ENCODE measurements at places on chromosomes 7 and 10.

- DNase-seq = no peak
Measured at GRCh38 chr10:119450606-119451299, 91.8 kb downstream of the RGS10 start.

DNA sequence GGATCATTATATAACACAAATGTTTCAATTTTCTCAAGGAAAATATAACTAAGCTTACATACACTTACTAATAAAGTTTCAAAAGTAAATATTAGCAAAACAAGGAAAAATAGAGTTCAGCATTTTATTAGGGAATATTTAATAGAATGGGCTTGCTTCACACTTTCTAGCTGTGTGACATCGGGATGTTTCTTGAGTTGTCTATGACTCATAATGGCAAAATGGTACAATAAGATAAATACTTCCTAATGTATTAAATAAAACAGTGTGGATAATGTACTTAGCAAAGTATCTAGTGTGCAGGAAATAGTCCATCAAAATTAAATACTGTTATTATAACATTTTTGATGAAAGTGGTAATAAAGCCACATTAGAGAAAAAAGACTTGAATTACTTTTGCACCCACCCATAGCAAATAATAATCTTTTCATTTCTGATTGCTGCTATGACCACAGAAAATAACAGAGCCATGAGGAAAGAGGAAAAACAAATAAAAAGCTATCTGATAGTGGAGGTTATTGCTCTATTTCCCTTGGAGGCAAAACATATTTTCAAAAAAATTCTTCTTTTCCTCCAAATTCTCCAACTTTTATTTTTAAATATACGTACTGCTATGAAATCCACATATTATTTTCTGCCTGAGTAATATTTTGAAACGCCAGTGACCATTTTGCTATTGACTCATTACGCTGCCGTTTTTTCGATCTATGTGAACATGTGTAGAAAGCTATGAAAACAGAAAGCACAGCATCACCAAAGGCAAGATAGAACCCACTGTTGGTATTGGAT is 272.9 kb upstream of the KLF6 start:
- DNase-seq = no peak

DNA sequence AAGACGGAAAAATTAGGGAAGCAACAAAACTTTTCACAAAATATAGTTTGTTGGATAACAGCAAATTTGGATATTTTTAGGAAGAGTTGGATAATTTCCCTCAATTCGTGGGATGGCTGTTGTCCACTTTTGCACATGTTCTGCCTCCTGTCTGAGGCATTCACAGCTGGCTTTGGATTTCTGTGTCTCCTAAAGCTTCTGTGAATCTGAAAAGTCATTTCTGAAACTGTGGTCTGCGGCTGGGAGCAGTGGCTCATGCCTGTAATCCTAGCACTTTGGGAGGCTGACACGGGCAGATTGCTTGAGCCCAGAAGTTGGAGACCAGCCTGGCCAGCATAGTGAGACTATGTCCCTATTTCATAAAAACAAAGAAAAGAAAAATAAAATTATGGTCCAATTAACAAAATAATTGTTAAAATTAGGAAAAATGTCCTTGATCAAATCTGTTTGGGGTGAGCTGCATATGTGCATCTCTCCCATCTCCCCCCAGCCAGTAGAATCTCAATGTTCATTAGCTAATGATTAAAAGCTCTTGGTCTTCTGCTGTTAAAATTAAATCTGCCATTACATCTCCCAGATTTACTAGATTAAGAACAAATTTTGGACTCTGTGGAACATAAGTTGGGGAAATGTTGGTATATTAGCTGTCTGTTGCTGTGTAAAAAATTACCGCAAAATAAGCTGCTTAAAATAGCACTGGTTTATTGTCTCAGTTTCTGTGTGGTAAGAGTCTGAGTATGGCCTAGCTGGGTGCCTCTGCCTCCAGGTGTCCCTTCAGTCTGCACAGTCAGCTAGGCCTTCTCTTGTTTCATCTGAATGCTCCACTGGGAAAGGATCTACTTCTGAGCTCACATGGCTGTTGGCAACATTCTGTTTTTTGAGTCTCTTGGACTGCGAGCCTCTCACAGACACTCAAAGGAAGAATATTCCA is 332.0 kb upstream of the FZD1 start:
- DNase-seq = no peak

- DNase-seq = no peak
Measured at GRCh38 chr7:139710036-139710435, 67.8 kb downstream of the HIPK2 start.

GRCh38 chr10:78065611-78066010 is 31.9 kb downstream of the RPS24 start:
- no peak for DNase-seq

DNA sequence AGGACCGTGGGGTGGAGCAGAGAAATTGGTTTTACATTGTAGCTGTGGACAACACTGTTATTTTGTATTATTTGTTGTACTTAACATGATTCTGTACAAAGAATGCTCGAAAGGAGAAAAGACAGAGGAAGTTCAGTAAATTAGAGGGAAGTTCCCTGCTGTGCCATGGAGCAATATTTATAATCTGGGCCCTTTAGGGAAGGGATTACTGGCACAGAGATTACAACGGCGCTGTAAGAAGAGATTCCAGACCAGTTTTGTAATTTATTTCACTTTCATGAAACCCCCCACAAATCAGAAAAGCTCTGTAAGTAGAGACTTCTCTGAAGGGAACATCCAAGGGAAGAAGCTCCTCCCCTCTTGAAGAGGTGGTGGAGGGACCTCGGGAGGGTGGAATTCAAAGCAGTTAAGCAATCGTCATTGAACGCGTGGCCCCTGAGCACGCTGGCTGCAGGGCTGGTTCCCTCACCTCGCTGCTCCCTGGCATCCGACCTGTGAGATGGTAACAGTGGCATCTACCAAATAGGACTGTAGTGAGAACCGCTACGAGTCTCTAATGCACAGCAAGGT is 113.5 kb downstream of the KLF6 start:
- DNase-seq = no peak

DNA sequence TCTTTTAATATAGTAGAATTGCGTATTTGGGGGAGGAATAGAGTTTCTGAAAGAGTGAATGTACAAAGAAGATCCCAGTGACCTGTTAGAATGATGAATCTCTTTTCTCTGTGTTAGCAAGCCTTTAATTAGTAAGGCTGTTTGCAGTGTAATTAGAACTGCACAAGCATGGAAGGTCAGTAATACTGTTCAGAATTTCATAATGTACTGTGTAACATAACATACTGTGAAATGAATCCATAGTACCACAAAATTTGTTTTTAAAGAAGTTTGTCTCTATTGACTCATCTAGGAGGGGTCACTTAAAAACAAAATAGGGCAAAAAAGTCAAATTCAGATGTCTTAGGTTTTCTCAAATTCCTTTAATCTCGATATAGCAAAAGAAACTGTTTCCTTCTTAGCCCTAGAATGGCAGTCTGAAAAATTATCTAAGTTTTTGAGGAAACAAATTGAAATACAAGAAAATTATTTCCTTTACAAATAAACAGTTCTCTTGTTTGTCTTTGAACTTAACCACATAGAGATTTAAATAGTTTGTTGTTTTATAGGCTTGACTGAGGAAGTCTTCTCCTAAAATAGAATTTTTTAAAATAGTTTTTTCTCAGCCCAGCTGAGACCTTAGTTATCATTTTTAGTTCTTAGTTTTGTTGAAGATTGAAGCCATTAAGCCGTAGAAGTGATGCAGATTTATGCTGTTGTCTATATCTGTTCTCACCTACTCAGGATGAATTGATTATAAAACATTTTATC is 12.5 kb downstream of the ADK start:
- DNase-seq = no peak

GRCh38 chr10:42648512-42648911 is 10.1 kb upstream of the ZNF33B start:
- no peak for DNase-seq

GRCh38 chr7:111771638-111772037 is 209.3 kb upstream of the IMMP2L start:
- DNase-seq = no peak

- no peak for DNase-seq
Measured at GRCh38 chr10:44581996-44582395, 197.1 kb upstream of the CXCL12 start.

DNA sequence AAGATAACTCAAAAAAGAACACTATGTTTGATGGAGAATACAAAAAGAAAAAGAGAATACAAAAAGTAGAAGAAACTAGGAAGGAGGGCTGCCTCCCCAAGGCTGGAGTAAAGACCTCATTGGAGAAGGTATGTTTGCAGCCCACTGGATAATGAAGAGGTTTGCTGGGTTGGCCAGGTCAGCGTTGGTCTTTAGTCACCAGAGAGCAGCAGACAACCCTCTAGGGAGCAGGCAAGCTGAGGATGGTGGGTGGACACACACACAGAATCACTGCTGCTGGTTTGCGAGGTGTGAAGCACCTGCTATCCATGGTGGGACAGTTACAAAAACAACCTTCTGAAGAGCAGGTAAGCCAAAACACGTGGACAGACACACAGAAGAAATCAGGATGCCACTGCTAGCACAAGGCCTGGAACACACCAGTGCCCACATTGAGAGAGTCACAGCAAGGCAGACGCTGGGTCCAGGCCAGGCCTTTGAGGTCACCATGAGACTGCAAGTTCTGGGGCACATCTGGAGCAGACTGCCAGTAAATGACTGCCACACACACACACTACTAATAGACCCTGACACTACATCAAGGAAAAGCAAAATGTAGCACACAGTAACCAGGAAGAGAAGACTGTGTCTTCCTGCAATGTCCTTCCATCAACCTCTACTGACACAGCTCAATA is 43.0 kb downstream of the MTERF1 start:
- no peak for DNase-seq

DNA sequence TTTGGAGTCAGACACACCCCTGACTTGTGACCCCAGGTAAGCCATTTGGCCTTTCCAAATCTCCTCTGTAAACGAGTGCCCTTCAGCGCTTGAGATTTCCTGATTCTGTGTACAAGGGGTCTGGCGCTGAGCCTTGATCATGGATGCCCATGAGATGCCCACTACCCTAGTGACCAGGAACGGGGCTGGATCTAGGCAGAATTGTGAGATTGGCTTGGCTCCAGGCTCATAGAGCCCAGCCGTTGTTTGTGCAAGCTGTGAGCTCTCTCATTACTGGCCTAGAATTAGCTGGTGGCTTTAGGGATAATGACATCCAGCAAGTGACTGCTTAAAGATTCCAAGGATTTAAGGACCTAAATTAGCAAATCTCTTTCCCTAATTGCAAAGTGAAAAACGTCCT is 84.9 kb downstream of the CAMK1D start:
- DNase-seq = no peak

DNA sequence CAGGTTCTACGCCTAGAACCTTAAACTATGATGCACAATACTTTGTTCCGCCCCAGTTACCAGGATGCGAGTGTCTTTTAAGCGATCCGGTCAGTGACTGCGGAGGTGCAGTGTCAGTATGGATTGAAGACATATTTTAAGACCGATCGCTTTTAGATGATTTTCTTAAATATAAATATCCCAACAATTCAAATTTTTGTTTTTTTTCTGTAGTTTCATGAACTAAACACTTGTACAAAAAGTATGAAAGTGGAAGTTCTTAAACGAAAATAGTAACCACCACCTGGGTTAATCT is 835 bp downstream of the COMMD3 start:
- no peak for DNase-seq

DNA sequence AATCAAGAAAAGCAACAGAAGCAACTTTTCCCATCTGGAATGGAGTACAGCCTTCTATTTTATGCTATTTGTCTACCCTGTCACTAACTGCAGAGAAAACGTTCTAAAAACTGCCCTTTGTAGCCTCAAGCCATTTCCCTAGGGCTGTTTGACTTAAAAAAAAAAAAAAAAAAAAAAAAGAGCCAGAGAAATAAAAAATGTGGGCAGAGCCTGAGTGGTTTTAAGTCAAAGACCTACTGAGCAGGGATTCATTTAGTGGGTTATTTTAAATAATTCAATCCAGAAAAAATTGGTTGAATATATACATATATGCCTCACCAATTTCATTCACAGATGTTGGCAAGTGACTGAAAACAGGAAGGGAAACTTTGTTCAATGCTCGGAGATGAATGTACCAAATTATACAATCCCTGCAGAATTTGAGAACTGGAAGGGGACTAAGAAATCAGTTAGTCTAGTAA is 75.2 kb downstream of the PPP1R3C start:
- DNase-seq = no peak

- no peak for DNase-seq
Measured at GRCh38 chr10:126080879-126081411, 184.6 kb downstream of the FANK1 start.

- DNase-seq = no peak
Measured at GRCh38 chr10:79239924-79240581, 107.2 kb upstream of the PPIF start.

DNA sequence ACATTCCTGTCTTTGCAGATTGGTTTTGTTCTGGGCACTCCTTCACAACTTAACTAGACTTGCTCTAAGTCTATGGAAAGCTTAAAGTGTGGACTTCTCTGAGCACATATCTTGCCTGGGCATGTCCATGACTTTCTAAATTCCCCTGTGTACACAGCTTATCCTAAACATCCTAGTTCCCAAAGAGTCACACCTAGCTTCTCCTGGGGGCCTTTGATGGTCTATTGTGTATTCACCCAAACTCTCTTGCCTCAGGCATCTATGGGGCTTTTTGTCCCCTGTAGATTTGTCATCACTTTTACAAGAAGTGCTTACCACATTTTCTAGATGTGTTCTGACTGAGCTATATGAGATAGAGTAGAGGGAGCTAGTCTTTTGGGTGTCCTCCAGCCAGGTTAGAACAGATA is 12.2 kb upstream of the ZNF488 start:
- DNase-seq = no peak

DNA sequence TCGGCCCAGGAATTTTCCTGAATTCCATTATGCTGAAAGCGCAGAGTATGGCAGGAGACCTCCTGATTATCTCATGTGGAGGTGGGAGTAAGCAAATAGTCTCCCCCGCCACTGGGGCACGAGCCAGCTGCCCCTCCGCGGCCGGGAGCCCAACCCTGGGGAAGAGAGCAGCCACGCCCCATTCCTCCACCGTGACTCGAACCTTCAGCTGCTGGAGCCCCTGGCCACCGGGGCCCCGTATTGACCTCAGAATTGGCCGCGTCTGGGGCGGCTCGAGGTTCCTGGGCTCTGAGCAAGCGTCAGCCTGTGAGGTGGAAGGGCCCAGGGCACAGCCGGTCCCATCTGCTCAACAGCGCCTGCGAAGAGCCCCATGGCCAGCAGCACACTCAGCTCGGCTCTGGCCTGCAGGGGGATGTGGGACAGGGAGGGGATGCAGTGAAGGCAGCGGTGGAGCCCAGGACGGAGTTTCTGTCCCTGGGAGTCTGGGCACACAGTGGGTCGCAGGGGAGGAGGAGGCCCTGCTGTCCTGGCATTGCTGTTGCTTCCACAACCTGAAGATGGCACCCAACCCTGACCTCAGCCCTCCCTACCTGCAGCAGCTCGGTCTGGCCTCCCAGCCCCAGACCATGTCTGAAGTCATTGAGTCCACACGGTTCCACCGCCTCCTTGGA is 97.8 kb downstream of the CHST15 start:
- DNase-seq = peak; percentile 44

- no peak for DNase-seq
Measured at GRCh38 chr10:62098278-62099121, 170.1 kb downstream of the RTKN2 start.

- DNase-seq = no peak
Measured at GRCh38 chr7:99218406-99219184, 10.7 kb upstream of the KPNA7 start.

GRCh38 chr7:37601321-37601720 is 82.2 kb upstream of the GPR141 start:
- no peak for DNase-seq

GRCh38 chr7:141073173-141073640 is 657 bp upstream of the TMEM178B start:
- DNase-seq = peak; percentile 19
